Dermis microvascular lymphatic vessel endothelial cell (primary cell): ENCODE measurements at places on chromosomes 2 and 18. TPM values are rescaled to one million over a fixed set of nuclear protein-coding genes. Genes with fewer than 3 reads are reported as not detected.

Gene GNLY
- not detected in 2 replicates for total RNA-seq

Gene MROH2A
- not detected in 2 replicates for total RNA-seq

Gene EMILIN1
- total RNA-seq = 21.3 and 37.0 TPM in 2 replicates

Gene CHCHD5
- 5.2 and 7.2 TPM in 2 replicates for total RNA-seq

Gene CRYGC
- total RNA-seq = not detected in 2 replicates

DNA sequence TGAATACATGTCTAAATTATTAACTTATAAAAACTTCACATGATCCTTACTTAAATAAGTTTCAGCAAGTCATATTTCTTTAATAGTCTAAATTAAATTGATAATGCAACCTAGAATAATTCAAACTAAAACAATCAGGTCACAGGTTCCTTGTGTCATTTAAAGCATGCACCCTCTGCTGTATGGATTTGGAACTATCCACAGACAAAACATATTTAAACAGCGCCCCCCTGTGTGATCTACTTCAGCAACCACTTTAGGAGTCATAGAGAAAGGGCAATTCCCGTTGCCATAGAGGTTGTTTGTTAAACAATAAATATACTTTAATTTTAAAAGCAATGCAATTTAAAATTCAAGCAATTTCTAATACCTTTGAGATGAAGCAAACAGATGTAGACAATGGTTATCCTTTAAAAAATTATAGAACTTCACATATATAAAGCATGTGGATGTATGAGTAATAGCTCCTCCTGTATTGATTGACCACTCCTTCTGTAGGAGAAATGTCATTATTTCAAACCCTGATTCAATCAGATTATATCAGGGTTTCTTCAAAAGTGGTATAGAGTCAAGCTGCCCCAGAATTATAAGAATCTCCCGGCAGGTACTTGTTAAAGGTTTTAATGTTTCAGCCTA is 21.2 kb downstream of the GRB14 start:
- peak; percentile 81 for DNase-seq

DNA sequence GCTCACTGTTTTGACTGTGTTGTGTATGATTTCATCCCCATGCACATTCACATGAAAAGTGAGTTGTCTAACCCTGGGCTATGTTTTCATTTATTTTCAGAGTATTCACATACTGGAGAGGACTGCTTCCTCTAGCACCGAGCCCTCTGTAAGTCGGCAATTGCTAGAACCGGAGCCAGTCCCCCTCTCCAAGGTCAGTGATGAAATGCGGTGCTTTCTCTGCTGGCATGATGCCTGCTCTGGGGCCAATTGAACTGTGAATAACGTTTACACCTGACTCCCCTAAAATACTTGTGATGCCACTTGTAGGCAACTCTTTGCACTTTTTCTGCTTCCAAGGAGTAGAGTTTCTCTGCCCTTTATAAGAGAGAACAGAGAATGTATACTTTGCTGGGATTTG is 126.9 kb downstream of the PRKRA start:
- DNase-seq = no peak

DNA sequence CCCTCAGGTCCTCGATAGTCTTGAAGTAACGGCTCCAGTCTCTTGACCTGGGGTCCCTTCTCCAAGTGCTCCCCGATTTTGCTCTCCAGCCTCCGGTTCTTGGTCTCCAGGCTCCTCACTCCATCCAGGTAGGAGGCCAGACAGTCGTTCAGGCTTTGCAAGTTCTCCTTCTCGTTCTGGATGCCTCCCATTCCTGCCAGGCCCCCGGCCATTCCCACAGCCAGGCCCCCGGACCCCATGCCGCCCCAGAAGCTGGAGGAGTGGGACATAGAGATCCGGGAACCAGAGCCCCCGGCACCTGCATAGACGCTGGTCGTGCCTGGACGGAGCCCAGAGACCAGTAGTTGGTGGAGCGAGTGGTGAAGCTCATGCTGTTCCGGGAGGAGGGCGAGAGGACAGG is 29.0 kb upstream of the RAB31 start:
- no peak for DNase-seq

- DNase-seq = no peak
These were observed 35.8 kb upstream of the THOC1 start for GRCh38 chr18:303607-304006.

DNA sequence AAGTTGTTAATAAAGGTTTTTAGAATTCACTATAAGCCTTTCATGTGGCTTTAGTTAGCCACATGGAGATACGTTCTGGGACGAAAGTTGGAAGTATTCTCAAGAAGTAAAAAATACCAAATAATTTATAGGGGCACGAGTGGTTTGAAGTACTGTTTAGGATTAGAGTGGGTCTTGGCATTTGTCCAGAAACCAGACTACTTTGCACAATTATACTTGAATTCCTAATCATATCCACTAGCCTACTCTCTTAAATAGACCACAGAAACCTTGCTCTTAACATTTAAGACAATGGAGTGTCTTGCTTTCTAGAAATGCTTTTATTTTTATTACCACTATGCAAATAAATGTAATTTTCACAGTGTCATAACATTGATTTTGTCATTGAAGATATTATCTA is 44.6 kb downstream of the UBE2E3 start:
- DNase-seq = no peak

DNA sequence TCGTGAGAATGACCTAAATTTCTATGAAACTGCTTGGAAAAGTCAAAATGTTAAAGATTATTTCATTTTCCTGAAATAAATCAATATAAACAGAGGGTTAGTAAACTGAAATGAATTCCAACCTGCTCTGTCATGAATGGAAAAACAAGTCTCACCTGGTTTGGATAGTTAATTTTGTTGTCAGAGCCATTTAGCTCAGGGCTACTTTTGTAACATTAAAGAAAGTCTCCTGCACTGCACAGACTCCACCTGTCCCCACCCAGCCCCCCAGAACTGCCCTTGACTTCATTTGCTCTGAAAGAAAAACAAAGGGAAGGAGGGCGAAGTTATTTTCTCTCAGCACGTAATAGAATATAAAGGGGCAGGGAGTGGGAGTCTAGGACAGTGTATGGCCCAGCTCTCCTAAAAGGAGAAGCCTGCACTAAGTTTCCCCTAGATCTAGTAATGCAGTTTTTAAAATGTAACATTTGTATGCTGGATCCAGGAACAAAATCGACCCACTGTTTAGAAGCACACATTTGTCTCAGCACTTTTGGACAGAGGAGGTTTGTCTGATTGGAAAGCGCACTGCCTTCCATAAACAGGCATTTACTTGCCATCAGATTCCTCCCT is 54.2 kb upstream of the ACSL3 start:
- no peak for DNase-seq

- DNase-seq = no peak
These were observed 1.7 kb downstream of the TRIP12 start for GRCh38 chr2:229920011-229920641.

DNA sequence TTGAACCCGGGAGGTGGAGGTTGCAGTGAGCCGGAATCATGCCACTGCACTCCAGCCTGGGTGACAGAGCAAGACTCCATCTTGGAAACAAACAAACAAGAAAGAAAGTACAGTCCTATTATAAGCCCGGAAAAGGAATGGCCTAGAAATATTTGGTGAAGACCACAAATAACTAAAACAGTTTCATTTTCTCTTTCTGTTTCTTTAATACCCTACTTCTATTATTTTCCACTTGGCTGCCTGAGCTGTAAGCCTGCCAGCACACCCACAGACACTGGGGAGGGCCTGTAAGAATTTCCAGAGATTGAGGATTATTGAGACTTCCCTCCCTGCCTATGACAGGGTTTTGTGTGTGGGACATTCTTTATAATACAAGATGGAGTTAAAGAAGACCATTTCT is 188.0 kb upstream of the DCC start:
- no peak for DNase-seq
